ENCODE measurements at places on chromosomes 4 and X.

DNA sequence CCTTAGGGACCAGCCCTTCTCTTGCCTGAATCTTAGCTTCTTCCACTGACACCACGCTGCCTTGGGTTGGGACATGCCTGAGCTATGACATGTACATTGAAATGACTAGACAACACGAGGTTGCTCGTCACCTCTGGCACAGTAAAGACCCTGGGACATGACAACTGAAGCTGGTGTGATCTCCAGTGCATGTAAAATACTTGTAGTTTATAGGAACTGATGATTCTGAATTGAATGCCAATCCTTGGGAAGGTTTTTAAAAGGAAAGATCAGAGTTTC lies 100.7 kb upstream of the PGRMC2 start:
- DNase-seq: no peak

DNA sequence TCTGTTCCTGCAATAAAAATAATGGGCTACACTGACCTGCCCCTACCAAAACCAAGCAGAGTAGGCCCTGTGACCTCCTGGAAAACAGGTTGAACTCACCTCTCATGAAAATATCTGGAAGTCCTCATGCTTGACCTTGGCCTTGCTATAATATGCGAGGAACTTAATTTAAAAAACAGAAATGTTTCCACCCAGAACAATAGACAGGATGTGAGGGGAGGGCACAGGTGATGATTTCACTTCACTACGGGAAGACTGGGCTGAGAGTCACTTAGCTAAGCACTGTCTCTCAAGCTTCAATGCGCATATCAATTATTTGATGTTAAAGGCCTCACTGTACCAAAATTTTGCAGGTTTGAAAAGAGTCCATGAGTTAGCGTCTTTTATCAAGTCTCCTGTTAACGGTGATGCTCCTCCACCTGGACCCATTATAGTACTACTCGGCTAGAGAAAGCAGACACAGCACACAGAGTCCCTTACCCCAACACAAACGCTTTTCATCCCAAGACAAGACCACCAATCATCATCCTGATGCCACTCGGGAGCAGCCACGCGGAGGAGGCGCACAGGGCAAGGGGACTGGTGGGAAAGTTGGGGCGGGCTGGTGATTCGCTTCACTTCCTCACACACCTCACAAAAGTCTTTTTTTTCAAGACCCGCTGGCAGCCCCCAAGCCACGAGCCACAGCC lies 25.9 kb downstream of the ZNF721 start:
- DNase-seq: no peak

- DNase-seq: no peak
Measured at GRCh38 chr4:89837385-89837992, 528 bp upstream of the SNCA start.

DNA sequence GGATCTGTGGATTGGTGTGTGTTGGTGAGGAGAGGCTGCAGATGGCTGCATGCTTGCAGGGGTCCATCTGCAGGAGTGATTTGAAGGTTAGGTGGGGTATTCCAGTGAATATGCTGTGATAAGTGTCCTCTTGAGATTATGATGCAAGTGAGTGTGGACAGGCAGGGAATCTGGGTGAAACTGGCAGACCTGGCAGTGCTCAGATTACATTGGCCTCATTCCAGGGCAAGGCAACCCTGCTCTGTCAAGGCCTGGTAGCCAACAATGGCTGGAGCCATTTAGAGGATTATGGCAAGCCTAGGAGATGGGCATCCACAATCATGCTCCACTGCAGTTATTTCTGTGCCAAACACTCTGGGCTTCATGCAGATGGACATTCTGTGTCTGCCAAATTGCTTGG lies 113.9 kb downstream of the RTL3 start:
- DNase-seq: no peak

GRCh38 chr4:104596189-104596588 lies 101.5 kb upstream of the CXXC4 start:
- no peak for DNase-seq

DNA sequence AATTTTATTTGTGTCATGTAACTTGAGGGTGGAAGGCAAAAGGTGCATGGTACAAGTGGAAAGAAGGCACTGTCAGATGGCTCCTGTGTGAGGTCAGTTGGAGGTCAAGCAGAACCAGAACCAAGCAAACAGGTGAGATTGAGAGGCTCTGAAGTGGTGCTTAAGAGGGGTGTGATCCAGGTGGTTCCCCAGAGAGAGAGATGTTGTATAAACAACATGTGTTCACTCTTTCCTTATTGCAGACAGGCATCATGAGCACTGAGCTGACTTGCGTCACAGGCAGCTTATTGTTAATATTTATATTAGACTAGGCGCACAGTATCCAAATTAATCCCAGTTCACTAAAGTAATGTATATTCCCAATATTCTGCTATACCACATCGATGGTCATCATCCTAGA lies 56.8 kb downstream of the CXCL13 start:
- DNase-seq: no peak

DNA sequence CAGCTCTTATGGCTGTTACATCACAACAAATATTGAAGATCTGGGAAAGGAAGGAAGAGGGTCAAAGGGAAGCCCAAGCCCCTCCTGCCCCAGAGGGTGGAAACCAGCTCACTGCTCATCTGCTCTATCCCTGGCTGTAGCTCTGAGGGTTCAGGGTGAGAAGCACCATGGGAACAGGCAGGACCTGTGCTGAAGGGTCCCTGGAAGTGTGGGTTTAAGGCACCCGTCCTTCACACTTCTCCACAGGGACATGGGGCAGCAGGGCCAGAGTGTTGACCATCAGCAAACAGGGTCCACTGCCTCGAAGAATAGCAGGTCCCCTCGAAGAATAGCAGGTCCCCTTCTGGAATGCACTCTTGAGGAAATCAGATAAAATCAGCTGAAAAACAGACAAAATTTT lies 4.4 kb downstream of the RTL5 start:
- no peak for DNase-seq

Data from AG09319 (cell line).